H4 (cell line): ENCODE measurements at places on chromosomes 5 and 9. TPM values are rescaled to one million over a fixed set of nuclear protein-coding genes. Genes with fewer than 3 reads are reported as not detected.

- no peak for DNase-seq
Observed at GRCh38 chr9:3170819-3171218, 326.9 kb upstream of the PUM3 start.

GRCh38 chr5:1736889-1737711 lies 62.5 kb downstream of the MRPL36 start:
- DNase-seq = no peak

DNA sequence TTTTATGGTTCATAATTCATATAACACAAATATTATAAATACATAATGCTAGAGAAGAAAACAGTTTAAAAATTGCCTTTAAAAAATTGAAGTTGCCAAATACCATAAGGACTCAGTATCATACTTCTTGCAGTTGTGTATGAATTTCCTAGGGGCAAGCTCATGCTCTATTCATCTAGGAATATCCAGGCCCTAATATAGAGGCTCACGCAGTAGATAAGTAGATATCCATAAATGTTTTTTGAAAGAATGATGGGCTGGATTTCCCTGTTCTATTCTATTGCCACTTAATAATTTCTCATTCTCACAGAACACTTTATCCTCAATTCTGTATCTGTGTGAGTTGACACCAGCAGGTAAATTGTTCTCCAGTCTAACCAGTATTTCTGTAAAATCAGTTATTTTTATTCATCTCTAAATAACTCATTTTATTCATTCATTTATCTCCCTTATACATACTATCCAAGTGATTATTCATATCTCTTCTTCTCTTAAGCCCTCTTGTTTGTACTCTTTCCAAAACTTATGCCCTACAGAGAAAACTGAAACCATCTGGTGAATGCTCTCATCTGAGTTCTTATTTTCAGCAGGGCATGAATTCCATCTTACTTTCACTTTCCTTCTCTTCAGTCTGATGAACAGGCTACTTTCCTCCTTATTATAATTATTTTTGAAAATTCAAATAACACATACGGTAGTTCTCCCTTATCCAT lies 97.1 kb downstream of the SLC44A1 start:
- no peak for DNase-seq

GPR151 gene
- total RNA-seq = not detected in 2 replicates

DNA sequence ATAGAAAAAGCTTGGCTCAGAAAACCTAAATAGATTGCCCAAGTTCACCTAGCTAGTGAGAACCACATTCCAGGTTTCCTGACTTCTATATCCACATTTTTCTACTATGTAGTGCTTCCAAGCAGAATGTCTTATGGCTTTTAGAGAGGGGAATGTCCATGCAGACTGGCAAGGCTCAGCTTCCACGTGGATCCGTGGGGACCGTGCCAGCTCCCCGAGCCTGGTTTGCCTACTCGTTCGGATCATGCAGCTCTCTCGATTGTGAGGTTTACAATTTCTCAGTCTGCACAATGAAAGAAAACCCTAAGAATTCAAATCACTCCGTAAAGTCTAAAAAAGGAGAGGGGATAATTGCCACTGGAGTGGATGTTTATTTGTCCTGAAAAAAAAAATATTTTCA lies 256.5 kb upstream of the NR4A3 start:
- DNase-seq = no peak

LEAP2 gene
- 0.08 and 0.25 TPM in 2 replicates for total RNA-seq

SCGB3A1 gene
- total RNA-seq = not detected in 2 replicates

DNA sequence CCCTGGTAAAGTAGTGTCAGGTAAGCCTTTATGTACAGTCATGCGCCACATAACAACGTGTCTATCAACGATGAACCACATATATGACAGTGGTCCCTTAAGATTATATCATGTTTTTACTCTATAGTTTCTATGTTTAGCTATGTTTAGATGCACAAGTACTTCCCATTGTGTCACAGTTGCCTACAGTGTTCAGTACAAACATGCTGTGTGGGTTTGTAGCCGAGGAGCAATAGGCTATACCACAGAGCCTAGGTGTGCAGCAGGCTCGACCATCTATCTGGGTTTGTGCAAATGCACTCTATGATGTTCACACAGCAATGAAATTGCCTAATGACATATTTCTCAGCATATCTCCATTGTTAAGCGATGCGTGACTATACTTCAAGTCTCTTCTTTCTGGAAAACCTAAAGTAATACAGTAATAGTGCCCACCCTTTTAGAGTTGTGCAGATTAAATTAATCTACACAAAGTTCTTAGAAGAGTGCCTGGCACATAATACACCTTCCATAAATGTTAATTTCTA lies 295.9 kb downstream of the ARHGAP26 start:
- DNase-seq = no peak

SGCD gene
- total RNA-seq = 0.12 TPM in 1 of 2 replicates, not detected in the other

- DNase-seq = peak; percentile 87
Observed at GRCh38 chr5:172886974-172887501, 53.0 kb downstream of the ERGIC1 start.

DNA sequence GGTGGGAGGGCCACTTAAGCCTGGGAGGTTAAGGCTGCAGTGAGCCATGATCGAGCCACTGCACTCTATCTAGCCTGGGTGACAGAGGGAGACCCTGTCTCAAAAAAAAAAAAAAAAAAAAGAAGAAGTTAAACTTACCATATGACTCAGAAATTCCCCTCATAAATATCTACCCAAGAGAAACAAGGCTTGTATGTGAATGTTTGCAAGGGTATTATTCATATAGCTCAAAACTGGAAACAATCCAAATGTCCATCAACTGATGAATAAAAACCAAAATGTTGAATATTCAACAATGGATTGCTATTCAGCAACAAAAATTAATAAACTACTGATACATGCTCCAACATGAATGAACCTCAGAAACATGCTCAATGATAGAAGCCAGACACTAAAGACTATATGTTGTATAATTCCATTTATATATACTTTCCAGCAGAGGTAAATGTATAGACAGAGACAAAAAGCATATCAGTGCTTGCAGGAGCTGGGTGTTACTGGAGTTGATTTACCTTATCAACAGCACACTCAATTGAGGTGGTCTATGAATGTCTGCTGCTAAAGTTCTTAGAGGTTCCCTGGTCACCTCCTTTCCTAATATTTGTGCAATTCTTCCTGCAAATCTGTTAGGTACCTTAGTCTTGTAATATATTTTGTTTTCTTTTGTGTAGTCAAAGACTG lies 5.3 kb upstream of the SREK1 start:
- DNase-seq = no peak

DNA sequence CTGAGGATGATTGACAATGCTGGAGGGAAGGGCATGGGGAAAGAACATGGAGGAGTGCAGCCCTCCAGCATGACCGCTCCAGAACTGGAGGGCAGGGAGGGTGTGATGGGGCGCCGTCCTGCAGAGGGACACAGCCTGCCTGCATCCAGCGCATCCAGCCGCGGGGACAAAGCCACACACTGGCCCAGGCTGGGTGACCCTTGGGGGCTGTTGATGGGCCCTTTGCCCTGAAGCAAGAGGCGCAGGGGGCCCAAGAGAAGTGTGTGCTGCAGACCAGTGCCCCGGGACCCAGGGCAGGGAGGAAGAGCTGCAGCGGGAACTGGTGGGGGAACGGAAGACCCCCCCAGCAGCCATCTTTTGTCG lies 169.8 kb upstream of the PPP1R26 start:
- DNase-seq = no peak

DNA sequence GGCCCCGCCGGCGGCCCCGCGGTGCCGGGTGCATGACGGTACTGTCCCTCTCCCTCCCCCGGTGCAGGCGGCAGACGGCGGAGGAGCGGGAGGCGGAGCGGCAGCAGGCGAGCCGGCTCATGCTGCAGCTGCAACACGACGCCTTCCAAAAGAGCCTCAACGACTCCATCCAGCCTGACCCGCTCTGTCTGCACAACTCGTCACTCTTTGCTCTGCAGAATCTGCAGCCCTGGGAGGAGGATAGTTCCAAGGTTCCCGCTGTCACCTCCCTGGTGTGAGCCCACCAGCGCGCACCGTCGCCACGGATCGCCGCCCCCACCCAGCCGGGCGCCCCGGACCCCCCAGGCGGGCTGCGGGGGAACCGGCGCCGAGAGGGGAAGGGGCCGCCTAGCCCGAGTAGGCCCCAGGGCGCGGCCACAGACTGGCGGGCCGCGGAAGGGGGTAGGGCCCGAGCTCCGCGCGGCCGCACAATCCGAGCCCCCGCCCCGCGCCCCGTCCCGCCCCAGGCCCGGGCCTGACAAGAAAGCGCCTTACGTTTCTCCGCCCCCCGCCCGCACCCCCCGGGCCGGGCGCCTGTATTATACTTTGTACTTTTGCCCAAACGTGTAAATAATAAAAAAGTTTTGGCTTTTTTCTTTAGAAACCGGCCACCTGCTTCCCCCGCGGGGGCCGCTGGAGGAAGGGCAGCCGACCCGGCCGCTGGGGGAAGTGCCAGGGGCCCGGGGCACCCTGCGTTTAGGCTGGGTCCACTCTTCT lies 2.5 kb downstream of the TLX3 start:
- no peak for DNase-seq

DENND1A gene
- 7.8 and 9.5 TPM in 2 replicates for total RNA-seq

GRCh38 chr5:26321278-26321677 lies 717.1 kb downstream of the CDH9 start:
- DNase-seq = no peak

SARDH gene
- total RNA-seq = 0.06 and 0.49 TPM in 2 replicates

SNX18 gene
- 10.0 and 10.1 TPM in 2 replicates for total RNA-seq

- no peak for DNase-seq
Observed at GRCh38 chr9:132163457-132163875, 1.6 kb downstream of the NTNG2 start.

DNA sequence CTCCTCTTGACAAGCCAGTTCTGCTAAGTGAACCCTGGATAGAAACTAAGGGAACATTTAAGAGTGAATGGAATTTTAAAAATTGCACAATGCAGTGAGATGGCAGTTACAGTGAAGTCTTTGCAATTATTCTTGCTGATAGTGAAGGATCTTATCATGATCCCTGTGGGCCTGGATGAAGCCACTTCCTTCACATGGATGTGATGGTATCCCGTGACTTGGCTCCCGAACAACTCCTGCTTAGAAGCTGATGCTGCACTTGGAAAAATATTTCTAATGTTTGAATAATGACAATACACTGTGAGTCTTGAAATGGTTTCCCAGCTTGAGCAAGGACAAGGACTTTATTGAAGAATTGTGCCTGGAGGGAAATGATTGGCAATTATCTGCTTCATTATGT lies 49.2 kb upstream of the NTRK2 start:
- no peak for DNase-seq

- no peak for DNase-seq
Observed at GRCh38 chr9:107630156-107630555, 140.6 kb upstream of the KLF4 start.

- no peak for DNase-seq
Observed at GRCh38 chr9:99855467-99856176, 33.9 kb downstream of the NR4A3 start.
